ENCODE measurements at places on chromosomes 7 and 10.

DNA sequence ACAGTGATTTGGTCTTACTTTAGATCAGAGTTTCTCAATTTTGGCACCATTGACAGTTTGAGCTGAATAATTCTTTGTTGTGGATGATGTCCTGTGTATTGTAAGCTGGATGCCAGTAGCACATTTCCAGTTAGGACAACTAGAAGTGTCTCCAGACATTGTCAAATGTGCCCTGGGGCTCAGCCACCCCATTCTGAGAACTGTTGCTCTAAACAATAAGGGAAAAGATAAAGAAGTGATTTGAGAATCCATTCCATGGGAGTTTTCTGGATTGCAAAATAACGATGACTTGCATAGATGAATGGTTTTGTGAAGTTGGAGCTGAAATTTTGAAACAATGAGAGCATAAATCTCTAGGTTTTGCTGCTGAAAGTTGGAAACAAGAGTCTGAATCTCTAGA is 44.6 kb downstream of the NUP205 start:
- no peak for DNase-seq

DNA sequence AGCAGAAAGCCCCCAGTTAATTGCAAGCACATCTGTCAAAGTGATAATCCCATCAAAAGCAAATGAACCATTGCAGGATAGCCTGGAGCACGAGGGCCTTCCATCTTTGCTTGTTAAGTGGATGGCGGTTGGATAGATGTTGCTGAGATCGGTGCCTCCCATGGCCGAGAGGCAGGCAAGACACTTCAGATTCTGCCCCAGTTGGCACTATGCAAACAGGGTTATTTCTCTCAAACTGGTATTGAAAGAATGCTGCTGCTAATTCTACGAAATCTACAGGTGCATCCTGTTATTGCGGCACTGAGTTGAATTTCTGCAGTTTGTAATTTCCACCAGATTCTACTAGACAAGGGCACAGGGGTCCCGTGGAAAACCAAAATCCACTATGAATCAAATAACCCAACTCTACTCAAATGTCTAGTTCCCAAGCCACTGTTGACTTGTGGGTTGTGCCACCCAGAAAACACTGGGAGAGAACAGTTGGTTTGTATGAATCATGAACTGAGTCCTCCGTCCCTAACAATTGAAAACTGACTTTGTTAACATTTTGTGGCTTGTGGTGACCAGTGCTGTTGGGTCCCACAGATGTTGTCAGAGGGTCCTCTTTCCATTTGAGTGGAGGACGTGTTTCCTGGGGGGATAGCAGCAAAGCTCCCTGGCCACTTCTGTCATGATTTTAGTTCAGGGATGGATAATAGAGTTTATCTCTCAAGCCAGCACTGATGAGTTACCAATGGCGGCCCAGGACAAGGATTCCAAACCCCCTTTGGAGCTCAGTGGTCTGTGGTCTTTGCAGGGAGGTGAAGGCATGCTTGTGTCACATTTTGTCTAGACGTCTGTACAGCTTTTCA is 7.1 kb upstream of the IL2RA start:
- DNase-seq = no peak

- no peak for DNase-seq
Measured at GRCh38 chr7:127766831-127767459, 115.0 kb downstream of the SND1 start.

DNA sequence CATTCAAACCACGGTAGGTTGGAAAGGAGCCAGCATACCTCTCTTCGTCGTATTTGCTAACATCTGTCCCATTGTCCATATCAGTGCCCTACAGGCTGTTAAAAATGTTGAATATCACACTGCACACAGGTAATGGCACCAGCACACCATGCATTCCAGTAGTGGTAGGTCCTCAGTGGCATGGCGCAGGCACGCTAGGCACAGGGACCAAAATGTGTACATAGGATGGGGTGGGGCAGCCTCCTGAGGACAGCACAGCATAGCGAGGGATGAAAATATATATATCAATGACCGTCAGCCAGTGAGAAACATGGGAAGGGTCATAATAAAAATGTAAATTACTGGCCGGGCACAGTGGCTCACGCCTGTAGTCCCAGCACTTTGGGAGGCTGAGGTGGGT is 99.9 kb upstream of the CTBP2 start:
- DNase-seq = no peak

DNA sequence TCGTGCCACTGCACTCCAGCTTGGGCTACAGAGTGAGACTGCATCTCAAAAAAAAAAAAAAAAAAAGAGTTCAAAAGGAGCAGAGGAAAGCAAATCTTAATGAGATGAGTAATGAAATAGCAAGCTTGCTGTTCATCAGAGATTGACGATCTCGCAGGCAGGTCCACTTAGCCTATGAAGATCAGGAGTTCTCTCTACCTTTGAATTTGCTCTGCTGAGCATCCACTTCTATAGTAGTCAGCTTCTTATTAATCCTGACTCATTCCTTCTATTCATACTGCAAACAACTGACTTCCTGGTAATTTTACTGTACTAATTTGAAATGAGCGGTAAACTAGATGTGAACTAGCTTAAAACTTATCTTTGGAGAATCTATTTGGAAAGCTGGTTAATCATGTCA is 1014.6 kb downstream of the GATA3 start:
- no peak for DNase-seq

GRCh38 chr7:39158367-39158766 is 180.7 kb downstream of the POU6F2 start:
- no peak for DNase-seq

DNA sequence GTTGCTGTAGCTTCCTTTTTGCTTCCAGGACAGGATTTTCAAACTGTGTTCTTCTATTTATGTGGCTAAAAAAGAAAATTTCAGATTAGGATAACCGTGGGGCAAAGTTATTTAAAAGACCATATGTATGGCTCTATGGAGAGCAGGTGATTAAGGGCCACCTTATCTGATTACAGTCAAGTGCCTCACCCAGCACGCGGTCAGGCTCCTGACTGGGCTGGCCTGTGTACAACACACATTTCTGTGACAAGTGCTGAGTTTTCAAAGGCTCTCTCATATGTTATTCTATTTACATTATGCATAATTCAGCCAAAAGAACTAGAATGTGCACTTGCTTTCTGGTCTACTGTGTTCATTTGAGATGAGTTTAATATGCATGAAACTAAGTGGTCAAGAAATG is 547.4 kb downstream of the PHTF2 start:
- no peak for DNase-seq

GRCh38 chr10:121500701-121501332 is 97.4 kb downstream of the FGFR2 start:
- DNase-seq = no peak

DNA sequence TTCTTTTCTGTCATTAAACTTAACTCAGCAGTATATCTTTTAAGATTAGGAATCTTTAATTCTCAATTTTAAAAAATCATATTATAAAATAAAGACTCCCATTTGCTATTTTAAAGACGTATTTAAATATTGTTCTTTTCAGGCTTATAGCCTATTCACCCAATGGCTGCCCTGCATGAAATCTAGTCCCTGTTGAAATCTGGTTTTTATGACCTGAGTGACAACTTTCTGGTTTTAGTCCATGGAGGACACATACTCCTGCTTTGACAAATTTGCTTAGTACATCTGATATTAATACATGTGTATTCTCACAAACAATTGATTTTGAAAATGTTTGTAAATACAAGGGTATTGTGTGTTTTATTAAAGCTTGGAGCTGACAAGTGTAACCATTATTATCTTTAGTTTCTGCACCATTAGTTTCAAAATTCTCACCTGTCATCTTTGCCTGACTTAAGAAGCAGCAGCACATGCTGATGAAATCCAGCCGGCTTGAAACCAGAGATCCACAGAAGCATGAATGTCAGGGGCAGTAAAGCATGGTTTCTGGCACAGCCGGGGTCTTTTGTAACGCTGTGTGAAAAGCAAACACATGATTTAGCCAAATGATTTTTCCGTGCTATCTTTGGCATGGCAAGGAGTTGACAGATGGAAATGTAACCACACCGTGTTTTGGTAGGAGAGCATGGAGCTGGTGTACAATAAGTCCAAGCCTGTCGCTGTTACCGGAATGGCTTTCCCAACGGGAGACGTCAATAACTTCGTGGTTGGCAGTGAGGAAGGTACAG is 262.8 kb downstream of the DYNC1I1 start:
- DNase-seq = no peak

- DNase-seq = no peak
Measured at GRCh38 chr7:34806831-34807230, 148.8 kb downstream of the NPSR1 start.

- DNase-seq = no peak
Measured at GRCh38 chr7:18815261-18815960, 302.0 kb downstream of the TWIST1 start.

DNA sequence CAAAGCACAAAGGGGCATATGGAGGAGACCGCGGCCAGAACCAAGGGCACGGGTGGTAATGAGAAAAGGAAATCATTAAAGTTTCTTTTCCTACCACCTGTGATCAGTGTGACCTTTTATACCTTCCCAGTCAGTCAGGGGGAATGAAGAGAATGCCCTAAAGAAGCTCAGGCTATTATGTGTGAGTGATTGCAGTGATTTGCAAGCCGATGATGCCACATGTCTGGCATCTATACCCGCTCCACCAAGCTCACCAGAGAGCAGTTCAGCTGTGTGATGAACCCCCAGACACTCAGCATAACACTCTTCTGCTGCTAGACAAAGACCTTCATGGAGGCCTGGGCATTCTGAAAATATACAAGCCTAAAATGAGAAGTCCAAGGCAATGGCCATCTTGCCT is 106.2 kb upstream of the AGK start:
- no peak for DNase-seq

- no peak for DNase-seq
Measured at GRCh38 chr10:30170814-30171213, 111.4 kb upstream of the JCAD start.

DNA sequence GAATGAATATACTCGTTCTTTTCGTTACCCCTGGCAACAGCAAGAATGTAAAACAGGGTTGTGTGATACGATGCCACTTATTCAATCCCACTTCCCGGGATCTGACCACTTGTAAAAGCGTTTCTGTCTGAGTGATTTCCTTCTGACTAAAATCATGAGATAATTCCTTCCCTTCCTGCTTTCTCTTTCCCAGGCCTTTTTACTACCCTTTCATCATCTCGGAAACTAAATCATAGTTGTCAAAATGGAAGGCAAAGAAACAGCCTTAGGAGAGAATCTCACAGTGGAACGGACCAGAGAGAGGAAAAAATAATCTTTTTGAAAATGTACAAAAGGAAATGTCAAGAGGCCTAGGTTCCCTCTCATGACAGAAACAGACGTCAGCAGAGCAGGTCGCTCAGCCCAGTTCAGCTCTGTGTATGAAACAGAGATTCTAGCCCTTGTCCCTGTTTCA is 29.8 kb downstream of the DIP2C start:
- peak; percentile 27 for DNase-seq

DNA sequence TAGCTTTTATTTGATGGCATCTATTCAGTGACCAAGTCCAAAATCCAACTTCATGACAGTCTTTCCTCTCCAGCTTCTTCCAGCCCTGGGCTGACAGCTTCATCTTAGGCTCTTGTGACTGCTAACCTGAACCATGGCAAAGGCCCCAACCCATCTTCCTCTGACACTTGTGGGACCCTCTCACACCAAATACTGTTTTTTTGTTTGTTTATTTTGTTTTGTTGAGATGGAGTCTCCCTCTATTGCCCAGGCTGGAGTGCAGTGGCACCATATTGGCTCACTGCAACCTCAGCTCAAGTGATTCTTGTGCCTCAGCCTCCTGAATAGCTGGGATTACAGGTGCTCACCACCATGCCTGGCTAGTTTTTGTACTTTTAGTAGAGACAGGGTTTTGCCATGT is 265.2 kb downstream of the GATA3 start:
- no peak for DNase-seq

- DNase-seq = peak; percentile 72
Measured at GRCh38 chr7:99551767-99552463, at the start of gene FAM200A. Gene FAM200A, minus strand, starts transcription at chr7:99552114. Its CDS starts 3,707 bp downstream, at chr7:99548407.

GRCh38 chr7:7719236-7719635 is 829 bp upstream of the RPA3 start:
- DNase-seq = peak; percentile 91

DNA sequence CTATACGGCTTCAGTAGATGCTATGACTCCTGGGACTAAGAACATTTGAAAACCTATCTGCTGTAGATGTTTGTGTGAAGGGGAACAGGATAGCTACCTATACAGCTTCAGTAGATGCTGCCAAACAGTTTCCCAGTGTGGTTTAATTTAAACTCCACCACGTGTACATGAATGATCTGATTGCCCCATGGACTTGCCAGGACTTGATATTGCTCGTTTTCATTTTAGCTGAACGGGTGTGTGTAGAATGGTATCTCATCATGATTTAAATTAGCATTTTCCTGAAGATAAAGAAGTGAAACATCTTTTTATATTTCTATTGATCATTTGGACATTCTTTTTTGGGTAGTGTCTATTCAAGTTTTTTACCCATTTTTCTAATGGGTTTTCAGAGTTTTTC is 77.8 kb upstream of the PIP4K2A start:
- no peak for DNase-seq

DNA sequence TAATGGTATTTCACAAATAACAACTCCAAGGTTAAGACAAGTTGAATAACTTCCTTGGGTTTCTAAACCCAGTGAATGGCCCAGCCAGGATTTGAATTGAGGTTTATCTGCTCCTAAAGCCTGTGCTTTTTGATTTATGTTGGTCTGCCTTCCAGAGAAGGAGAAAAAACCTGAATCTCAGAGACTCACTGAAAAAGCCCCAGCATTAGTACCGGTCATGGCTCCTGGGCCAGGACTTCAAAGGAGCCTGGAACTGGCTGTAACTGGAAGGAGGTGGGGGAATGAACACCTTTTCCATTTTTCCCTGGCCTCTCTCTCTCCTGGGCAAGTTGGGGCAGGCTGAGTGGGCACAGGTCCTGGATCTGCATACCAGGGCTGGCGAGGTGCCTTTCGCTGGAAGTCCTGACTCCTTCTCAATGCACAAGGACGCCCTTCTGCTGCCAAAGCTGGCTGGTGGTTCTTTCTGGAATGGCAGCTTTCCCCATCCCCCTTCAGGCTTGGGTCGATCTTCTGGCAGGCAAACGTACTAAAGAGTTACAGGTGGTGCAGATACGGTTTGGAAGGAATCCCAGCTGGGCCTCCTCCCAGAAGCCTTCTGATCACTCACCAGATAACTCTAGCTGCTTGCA is 268.2 kb downstream of the PTEN start:
- DNase-seq = peak; percentile 35

DNA sequence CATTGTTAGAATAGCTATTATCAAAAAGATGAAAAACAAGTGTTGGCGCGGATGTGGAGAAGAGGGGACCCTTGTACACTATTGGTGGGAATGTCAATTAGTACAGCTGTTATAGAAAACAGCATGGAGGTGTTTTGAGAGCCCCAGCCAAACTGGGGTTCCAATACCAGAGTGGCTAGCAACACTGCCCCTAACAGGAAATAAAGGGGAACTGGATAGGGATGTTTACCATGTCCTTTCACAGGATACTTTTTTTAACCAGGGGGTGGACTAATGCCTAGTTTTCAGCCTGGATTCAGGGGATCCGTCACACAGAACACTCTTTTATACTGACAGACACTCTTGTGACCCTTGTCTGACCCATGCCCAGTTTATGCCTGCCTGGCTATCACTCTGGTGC is 6.9 kb upstream of the GSTK1 start:
- no peak for DNase-seq

DNA sequence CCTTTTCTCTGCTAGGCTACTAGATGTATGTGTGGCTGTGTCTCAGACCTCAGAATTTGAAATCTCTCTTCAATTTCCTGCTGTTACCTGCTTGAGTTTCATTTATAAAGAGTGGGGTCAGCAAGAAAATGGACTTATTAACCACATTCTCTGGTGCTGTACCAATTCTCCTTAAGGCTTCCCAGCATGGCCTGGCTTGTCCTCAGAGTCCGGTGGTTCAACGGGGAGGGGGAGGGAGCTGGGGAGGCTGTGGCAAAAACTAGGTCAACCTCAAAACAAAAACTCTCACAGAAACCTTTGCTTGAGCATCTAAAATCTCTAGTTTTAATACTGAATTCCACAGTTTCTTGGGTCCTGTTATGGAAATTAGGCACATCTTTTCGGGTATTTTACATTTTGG is 389.1 kb upstream of the COBL start:
- DNase-seq = no peak
